GM12865 (cell line): ENCODE measurements at places on chromosomes 11 and 22.

DNA sequence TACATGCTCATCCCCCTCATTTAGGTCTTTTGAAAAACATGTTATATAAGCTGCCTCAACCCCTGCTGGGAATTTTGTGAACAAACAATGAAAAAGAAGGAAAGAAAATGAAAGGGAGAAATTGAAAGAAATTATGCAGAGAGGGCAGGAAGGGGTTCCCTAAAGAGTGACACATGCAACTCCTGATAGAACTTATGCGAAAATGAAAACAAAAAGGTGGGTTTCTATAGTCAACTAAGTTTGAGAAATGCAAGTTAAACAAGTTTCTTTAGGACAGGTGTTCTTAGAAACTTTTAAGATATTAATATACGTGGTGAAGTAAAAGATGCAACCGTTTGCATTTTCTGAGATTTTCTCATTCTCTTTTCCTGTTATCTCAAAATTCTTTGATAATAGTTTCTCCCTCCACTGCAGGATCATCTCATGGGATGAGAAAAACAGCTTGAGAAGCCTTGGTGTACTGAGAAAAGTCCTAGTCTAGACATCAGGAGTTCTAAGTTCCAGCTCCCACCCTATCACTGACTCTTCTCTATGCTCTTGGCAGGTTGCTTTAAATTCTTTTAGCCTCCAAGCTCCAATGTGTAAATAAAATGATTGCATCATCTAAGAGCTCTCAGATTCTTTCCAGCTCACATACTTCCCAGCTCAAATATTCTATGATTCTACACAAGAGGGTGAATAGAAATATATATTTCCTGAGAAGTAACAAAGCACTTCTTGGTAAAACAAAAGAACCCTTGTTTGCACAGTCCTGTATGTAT is 109.2 kb downstream of the FAM76B start:
- peak; percentile 57 for DNase-seq

DNA sequence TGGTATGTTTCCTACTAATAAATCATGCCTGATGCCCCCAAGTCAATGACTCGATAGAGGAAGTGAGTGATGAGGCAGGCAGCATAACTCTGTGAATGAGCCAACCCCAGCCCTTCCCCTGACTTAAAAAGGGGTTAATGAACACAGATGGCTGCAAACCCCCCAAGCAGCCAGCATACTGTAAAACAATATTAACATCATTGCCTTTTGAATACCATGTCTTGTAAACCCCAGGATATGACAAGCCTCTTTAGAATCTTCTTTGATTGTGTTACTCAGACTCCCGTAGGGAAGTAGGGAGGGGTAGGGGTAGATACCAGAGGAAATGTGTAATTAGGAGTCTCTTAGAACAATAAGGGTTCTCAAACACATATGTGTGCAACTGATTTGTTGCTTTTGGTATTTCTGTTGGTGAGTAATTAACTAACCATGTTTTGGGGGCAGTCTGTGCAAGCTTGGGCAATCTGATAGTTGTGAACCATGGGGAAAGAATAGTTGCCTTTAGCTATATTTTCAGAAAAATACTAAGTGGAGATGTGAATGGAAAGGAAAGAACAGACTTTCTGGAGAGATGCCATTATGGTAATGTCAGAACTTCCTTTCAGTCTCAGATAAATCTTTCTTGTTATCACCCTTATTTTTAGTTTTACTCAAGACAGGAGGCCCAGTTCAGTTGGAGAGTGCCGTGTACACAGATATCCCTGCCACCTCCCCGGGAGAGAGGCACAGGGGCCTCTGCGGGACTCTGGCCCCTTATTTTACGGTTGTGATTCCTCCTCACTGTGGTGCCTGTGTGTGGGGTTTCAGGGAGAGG is 701.8 kb downstream of the NTM start:
- DNase-seq, result no peak

DNA sequence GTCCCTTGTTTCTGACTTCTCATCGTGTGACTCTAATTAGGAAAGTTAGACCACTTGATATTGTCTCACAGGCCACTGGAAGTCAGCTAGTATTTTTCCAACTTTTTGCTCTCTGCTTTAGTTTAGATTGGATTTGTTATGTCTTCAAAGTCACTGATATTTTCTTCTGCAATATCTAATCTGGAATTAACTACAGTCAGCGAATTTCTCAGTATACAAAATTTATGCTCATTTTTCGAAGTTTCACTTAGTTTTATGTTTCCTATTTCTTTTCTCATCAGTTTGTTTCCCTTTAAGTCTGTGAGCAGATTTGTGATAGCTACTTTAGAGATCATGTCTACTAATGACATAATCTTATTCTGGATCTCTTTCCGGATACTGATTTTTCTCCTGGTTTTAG is 1027.2 kb upstream of the CNTN5 start:
- no peak for DNase-seq

DNA sequence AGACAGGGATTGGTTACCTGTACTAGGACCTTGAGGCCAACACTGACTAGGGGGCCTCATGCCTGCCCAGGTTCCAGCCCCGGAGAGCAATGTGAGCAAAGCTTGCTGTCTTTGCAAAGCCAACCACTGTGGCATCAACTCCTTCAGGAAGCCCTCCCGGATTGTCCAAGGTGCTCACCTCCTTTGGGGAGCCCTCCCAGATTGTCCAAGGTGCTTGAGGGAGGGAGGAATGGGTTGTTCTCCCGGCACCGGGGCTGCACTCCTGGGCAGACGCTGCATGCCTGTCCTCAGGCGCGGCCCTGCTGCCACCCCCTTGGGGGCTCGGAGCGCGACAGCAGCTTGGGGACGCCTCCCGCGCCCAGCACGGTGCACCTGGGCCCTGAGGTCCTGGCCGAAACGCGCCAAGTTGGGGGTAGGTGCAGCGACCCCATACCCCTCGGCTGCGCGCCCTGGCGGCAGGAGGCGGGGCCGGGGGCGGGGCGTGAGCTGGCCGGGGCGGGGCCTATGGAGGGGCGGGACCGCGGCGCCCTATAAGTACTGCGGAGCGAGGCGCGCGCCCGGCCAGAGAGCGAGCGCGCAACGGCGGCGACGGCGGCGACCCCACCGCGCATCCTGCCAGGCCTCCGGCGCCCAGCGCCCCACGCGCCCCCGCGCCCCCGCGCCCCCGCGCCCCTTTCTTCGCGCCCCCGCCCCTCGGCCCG is at the start of gene CD81:
TSS of gene CD81 (plus strand) at position 560 of the 701 bp plus-strand sequence. CDS start 240 bp downstream, outside the sequence.
- DNase-seq, result peak; percentile 70
